ENCODE measurements at places on chromosomes 12 and 14.

DNA sequence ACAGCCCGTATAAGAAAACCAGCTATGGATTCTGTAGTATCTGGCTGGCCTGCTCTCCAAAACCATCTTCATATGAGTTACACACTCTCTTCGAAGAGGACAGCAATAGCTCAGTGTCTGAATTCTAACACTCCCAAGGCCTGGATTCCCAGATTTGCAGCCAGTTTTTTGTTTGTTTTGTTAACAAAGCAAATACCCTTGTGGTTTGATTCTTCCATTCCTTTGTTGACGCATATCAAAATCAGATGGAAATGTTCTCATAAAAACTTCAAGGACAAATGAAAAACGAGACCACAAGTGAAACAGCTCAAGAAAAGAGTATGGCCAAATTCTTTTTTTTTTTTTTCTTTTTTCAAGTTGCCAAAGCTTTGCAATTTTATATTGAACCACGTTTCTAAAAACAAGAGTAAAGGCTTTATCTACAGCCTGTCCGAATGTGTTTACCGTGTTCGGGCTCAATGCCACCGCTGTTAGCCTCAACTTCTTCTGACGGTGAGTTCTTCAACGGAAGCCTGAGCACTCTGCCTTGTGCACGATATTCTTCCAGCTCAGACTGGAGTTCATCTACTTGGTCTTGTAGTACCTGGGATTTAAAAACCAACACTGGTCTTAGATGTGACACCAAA is 67.5 kb downstream of the NIN start:
- DNase-seq, result no peak

DNA sequence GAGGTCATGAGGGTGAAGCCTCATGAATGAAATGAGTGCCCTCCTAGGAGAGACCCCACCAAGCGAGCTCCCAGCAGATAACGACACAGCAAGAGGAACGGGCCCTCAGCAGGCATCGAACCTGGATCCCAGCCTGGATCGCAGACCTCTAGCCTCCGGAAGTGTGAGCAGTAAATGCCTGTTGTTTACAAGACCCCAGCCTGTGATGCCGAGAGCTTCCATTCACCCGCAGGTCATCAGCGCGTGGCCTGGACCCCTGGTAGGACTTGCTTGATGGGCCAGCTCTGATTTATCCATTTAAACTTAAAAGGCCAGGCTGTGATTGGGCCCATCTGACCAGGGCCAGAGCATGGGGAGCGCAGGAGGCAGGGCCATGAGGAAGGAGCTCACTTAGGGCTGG is 7.0 kb downstream of the TMEM179 start:
- no peak for DNase-seq

- no peak for DNase-seq
Measured at GRCh38 chr12:102708108-102708507, 208.9 kb downstream of the PAH start.

- no peak for DNase-seq
Measured at GRCh38 chr14:99552572-99553216, 51.3 kb downstream of the CCDC85C start.

- no peak for DNase-seq
Measured at GRCh38 chr14:101359221-101360053, 201.9 kb upstream of the DIO3 start.

DNA sequence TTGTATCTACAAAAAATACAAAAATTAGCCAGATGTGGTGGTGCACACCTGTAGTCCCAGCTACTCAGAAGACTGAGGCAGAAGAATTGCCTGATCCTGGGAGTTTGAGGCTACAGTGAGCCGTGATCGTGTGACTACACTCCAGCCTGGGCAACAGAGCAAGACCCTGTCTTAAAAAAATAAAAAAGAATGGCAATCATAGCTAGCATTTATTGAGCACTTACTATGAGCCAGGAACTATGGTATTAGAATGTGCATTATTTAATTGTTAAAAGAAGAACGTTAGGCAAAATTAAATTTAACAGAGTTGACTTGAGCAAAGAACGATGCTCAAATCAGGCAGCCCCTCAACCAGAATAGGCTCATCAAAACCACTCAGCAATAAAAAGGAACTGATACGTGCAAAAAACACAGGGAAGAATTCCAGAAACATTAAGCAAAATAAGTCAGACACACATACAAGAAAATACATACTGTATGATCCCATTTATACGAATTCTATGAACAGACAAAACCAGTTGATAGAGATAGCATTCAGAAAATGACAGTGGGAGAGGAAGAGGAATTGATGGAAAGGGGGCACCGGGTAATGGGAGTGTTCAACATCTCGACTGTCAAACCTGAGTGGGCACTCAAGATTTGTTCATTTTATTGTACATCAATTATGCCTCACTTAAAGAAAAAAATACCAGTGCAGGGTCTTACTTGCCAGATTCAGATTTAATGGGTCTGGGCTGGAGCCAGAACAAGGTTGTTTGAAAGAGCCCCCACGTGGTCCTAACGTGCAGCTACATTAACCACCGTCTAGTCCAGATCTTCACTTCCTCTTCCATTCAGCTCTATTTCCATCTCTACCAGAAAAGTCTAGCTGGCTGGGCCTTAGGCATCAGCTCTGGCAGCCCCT is 8.0 kb downstream of the SCNN1A start:
- no peak for DNase-seq
